Activated CD8-positive, alpha-beta T cell treated with anti-CD3 and anti-CD28 coated beads, Interleukin-2, amount 10 ng/mL, durations not matched to agents 7 days and 5 days (primary cell): ENCODE measurements at places on chromosomes 7 and 10. TPM values are rescaled to one million over a fixed set of nuclear protein-coding genes. Genes with fewer than 3 reads are reported as not detected.

The SEMA3A gene
- 2.0 TPM for total RNA-seq

The GHRHR gene
- not detected for total RNA-seq

- peak; percentile 33 for DNase-seq
- H3K36me3 ChIP-seq, result no peaks in the 10 kb centered on the region
- H3K4me3 ChIP-seq, result peak overlapping the region; percentile 22
- no peak overlapping the region for H3K27ac ChIP-seq
Observed at GRCh38 chr7:52017802-52018679, 701.4 kb upstream of the COBL start.

DNA sequence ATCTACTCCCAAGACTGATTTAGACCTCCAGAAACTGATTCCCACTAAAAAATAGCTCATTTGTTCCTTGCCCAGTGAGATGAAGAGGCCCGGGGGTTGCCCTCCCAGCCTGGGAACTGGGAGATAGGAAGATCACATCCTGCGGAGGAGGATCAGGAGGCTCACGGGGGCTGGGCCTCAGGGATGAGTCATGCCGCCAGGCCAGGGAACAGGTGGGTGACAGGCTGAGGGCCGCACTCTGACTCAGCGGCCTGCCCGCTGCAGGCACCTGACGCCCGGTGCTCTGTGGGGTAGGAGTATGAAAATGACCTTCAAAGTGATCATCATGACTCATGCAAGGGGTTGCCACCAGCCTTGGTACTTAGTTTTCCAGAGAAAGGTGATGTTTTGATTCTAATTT lies 104.5 kb upstream of the ZPBP start:
- H3K4me3 ChIP-seq, result no peak overlapping the region
- H3K4me1 ChIP-seq, result peaks cover 24% of the 10 kb centered on the region
- peaks cover 10% of the 10 kb centered on the region for H3K27me3 ChIP-seq
- no peaks in the 10 kb centered on the region for H3K36me3 ChIP-seq
- no peak overlapping the region for H3K27ac ChIP-seq
